Right ventricle myocardium inferior (tissue), 1 donor: ENCODE measurements at places on chromosomes 12 and 14. TPM values are rescaled to one million over a fixed set of nuclear protein-coding genes. Genes with fewer than 3 reads are reported as not detected.

Gene ERP29
- total RNA-seq: 55.2 TPM

Gene CYP27B1
- 0.49 TPM for total RNA-seq

DNA sequence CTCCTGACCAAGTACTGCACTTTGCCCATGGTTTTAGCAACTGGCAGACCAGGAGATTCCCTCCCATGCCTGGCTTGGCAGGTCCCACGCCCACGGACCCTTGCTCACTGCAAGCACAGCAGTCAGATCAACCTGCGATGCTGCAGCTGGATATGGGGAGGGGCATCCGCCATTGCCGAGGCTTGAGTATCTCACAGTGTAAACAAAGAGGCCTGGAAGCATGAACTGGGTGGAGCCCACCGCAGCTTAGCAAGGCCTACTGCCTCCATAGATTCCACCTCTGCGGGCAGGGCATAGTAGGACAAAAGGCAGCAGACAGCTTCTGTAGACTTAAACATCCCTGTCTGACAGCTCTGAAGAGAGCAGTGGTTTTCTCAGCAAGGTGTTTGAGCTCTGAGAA lies 479.8 kb downstream of the FUT8 start:
- no peak for DNase-seq

DNA sequence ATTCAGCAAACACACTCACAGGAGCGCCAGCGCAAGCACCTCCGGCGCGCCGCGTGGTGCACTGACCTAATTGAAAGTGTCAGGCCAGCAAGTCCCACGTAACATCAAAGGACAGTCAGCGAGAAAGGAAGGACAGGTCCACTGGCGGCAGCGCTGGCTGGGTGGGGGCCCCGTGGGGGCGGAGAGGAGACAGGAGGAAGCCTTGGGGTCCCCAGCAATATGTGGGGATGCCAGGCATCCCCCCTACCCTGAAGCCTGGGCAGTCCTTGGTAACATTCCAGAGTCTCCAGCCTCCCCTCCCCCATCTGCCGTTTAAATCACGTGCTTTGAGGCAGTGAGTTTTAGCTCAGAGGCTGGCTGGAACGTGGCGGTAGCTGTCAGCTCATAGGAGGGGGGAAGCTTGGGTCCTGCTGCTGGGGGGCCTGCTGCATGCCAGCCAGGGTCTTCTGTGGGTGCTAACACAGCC lies 159.2 kb downstream of the CALM1 start:
- DNase-seq: no peak

GRCh38 chr12:82645414-82645813 lies 41.3 kb upstream of the TMTC2 start:
- DNase-seq: no peak

- no peak for DNase-seq
Measured at GRCh38 chr14:85532374-85533022, 2.6 kb downstream of the FLRT2 start.

- DNase-seq: no peak
Measured at GRCh38 chr12:67702136-67702535, 53.6 kb downstream of the DYRK2 start.

GRCh38 chr12:125650587-125650986 lies 585.4 kb downstream of the AACS start:
- peak; percentile 45 for DNase-seq

DNA sequence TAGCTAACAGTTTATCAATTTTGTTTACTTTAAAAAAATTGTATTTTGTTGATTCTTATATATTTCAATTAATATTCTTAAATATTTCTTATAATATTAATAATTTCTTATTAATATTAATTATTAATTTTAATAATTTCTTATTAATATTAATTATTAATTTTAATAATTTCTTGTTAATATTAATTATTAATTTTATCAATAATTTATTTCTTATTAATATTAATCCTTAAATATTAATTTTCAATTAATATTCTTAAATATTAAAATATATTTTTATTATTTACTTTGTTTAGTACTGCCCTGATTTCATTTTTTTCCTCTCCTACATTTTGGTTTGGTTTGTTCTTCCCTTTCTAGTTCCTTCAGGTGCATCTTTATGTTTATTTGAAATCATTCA lies 1208.1 kb downstream of the LRFN5 start:
- no peak for DNase-seq

- DNase-seq: no peak
Measured at GRCh38 chr14:69077841-69078240, 75.1 kb downstream of the DCAF5 start.

DNA sequence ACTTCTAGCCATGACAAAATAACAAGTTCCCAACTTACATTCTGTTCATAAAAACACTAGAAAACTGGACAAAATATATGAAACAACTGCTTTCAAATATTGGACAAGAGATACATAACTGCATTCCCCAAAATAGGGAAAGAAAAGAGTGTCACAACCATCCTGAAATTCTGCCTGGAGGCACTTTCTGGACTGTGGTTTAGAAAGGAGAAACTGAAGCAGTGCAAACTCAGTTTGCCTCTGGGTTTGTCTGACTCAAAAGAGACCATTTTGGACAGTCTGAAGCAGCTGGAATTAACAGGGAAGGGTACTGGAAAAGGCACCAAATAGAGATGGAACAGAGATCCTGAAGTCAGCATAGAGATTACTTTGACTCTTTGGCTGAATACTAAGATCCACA lies 11.3 kb upstream of the SYT1 start:
- DNase-seq: no peak

DNA sequence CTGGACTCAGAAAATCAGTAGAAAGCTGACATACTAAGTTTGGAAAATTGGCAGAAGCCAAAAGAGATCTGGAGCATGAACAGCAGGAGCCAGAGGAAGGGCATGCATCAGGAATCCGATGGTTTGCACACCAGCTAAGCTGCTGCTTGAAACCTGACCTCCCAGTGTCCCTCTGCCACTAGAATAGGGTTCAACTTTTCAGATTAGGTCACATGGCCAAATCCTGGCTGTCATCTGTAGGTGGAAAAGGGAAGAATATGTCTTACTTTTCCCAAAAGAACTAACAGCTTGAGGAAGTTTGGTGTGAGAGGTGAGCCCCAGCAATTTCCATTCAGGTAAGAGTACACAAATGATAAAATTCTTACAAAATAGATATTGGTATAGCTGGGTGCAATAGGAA lies 732.6 kb downstream of the RERGL start:
- no peak for DNase-seq

DNA sequence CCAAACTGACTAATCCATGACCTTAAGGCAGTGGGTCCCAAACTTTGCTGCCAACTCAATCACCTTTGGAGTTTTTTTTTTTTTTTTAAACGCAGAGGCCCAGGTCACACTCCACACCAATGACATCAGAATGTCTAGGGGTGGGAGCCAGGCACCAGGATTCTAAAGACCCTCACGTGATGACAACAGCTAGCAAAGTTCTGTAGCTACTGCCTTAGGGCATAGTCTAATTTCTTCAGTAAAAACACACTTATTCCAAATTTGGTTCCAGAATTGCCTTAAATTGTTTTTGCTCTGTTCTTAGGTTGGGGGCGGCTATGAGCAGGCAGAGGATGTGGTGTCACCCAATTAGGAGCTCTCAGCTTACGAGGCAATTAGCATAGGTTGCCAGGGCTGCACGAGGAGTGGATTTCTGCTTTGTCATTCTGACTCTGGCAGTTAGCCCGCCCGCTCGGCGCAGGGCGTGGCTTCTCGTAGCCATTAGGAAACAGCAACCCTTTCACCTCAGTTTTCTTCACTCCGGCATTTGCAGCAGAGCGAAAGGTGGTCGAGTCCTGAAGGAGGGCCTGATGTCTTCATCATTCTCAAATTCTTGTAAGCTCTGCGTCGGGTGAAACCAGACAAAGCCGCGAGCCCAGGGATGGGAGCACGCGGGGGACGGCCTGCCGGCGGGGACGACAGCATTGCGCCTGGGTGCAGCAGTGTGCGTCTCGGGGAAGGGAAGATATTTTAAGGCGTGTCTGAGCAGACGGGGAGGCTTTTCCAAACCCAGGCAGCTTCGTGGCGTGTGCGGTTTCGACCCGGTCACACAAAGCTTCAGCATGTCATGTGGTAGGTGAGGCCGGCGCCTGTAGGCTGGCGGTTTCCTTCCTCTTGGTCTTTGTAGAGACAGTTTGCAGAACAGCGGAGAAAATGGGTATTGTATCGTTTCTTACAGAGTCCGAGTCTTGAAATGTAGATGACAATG lies 16.7 kb upstream of the EID3 start:
- DNase-seq: peak; percentile 96
